ENCODE measurements at places on chromosomes 11 and 22.

- DNase-seq, result no peak
These were observed 6.7 kb downstream of the LRFN4 start for GRCh38 chr11:66863428-66864125.

DNA sequence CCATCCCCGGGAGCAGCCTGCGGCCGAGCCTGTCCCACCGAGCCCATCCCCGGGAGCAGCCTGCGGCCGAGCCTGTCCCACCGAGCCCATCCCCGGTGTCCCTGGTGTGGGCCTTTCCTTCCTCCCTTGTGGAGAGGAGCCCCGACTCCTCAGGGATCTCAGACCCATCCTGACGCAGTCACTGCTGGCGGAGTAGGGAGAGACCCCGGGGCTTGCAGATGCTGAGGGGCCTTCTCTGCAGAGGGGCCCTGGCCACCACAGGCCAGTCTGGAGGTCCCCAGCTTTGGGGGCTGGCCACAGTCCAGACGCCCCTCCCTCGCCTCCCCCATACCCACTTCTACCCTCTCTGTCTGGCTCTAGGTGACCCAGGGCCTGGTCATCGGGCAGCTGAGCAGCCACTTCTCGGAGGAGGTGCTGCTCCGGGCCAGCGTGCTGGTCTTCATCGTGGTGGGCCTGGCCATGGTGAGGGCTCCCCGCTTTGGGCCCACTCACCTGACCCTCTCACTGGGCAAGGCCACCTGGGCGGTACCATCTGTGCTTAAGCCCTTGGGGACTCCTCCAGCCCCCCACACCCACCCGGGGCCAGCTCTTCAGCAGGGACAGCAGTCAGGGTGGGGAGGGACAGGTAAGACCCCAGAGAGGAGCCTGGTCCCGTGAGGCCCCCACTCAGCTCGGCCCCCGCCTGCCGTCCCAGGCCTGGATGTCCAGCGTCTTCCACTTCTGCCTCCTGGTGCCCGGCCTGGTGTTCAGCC is 7.3 kb downstream of the PHLDA2 start:
- DNase-seq, result no peak

DNA sequence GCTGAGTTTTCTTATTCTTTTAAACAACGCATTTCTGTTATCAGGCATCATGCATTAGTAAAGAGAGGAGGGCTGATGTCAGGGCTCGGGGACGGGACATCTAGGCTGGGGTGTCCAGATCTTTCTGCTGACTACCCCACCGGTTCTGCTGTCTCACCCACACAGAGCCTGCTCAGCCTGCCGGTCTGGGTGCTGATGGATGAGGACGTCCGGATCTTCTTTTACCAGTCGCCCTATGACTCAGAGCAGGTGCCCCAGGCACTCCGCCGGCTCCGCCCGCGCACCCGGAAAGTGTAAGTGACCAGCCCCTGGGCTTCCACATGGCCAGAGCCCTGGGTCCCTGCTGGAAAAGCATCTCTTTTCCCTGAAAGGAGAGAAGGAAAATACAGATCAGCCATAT is 9.4 kb downstream of the NCF4 start:
- DNase-seq, result no peak

DNA sequence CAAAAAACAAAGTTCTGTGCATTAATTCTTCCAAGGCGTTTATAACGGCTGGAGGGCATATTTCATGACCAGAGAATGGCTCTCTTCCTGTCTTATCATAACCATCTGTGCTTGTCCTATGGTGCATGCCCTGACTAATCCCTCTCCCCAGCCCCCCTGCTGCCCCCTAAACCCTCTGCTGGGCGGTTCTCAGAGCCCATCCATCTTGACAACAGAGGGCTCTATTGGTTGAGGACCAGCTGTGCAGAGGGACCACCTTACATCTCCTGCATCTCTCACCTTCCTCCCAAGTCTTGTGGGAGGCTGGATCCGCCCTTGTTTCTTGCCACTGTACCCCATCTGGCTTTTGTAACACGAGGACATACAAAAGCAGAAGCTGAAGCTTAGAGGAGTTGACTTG is 282.1 kb downstream of the MIAT start:
- peak; percentile 47 for DNase-seq

DNA sequence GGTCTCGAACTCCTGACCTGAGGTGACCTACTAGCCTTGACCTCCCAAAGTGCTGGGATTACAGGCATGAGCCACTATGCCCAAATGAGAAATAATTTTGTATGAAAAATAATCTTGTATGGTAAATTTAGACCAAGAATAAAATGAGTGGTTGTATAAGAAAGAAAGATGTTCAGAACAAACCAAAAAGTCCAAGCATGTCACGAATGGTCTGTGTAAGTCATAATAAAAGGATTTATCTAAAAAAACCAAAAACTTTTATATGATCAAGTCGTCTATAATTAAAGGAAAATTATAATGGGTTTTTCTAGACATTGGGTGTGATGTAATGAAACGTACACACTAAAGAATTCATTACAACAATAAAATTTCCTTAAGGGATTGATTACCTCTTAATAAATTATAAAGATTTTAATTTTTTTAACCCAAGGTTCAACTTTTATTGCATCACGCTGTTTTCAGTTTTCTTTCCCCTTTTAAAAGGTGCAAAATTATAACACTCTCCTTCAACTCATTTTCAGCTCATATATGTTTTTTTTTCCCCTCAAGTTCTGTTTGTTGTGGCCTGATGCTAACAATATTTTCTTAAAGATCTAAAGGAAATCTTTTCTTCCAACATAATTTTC is 8.9 kb upstream of the AQP11 start:
- DNase-seq, result peak; percentile 9

GRCh38 chr11:33731723-33732531 is 4.3 kb downstream of the CD59 start:
- no peak for DNase-seq

- DNase-seq, result no peak
These were observed 76.2 kb downstream of the SLC1A2 start for GRCh38 chr11:35343033-35343598.

DNA sequence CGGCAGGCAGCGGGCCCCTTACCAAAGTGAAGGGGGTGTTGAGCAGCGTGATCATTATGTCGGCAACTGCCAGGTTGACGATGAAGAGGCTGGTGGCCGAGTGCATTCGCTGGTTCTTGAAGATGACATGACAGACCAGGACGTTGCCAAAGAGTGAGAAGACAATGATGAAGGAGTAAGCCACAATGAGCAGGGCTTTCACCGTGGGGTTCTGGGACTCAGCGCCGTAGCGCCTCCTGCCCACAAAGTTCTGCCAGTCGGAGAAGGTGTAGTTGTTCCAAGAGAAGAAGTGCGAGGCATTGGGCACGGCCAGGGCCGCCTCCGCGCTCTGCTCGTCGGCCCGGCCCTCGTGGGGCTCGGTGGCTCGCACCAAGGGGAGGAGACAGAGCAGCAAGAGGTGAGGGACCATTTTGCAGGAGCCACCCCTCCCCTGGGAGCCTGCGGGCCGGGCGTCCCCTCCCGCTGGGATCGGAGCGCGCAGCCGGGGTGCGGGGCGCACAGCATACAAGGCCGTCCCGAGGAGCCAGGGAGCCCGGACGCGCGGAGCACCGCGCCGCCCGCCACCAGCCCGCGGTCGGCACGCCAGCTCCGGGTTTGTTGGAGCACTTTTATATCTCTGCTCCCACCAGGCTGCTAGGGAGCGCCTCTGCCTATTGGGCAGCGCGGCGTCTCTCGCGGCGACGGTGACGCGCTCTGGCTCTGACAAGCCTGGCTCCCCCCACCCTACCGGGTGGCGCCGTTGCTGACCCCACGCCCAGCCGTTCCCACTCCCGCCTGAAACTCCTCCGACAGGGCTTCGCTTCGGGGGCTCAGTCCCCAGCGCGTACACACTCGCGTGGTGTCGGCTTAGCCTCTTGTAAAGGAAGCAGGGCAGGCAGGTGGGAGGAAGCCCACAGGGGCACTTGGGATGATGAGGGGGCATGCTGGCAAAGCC is at the start of gene GPR83:
TSS of gene GPR83 (minus strand) at position 581 of the 934 bp plus-strand sequence. CDS start at position 409, 172 bp downstream.
- no peak for DNase-seq

DNA sequence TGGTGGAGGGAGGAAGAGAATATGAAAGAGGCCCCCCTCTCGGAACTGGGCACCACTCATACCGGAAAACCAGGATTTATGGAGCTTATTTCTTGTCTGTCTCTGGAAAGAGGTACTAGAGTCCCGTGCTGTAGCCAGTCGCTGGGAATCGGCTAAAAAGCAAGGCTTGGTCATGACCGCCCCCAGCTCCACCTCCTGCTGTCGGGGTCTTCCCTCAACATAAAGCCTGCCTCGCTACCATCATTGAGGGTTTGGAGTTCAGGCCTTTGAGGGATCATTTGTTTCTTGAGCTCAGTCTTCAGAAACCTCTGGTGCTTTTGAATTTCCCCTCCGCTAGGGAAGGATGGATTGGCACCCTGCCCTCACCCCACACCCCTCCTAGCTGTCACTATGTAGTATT is 97.1 kb downstream of the TSPAN18 start:
- no peak for DNase-seq

DNA sequence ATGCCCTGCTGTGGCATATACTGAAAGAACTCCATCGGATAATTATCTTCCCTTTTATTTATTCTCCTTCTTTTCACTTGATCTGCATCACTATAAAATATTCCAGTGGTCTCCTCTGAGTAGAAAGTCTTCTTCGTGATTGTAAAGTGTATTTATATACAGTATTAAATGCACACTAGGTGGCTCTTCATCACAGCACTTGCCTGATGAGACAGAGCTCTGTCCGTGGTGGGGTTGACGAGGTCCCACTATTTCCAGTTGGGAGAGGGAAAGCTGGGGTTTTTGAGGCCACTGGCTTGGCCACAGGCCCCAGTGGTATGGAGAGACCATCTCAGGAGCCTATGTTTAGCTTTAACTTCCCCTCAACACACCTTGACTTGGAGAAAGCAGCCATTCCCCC is 31.6 kb upstream of the ZBTB16 start:
- no peak for DNase-seq

GRCh38 chr22:41397143-41397811 is 15.5 kb downstream of the TEF start:
- no peak for DNase-seq

GRCh38 chr11:35681163-35681767 is 18.7 kb downstream of the TRIM44 start:
- no peak for DNase-seq

DNA sequence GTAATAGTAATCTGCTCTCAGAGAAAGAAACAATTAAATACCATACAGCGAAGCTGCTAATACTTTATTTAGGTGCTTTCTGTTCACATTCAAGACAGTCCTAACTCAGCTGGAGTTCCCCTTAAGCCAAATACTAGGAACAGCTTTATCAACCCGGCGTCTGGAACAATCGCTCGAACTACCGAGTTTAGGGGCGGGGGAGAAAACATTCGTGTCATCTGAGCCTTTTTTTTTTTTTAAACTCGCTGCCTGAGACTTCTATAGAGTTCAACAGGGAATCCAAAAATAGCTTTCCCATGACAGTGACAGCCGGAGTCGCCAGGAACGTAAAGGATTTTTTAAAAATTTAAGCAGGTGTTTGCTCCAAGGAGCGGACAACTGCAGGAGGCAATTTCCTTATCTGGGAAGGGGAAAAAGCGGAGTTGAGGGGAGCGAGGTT is 852 bp downstream of the TRAF6 start:
- DNase-seq, result peak; percentile 64

DNA sequence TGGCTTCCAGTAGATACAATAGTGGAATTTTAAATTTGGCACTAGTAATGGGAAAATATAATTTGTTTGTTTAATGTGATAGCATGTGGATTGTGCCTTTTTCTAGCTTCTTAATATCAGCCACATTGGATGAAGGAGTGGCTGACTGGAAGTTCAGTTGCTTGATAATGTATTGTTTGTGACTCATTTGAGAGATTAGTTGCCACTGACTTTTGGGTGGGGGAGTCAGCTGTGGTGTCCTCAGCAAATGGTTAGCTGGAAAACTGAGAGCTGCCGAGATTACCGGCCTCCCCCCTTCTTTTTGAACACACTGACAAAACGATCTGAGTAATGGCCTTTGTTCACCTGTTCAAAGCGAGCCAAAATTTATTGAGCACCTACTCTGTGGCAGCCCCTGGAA is 5.5 kb downstream of the JAM3 start:
- DNase-seq, result no peak

- no peak for DNase-seq
These were observed 190.5 kb downstream of the C11orf87 start for GRCh38 chr11:109612496-109612895.

GRCh38 chr11:43243927-43244326 is 67.9 kb upstream of the API5 start:
- DNase-seq, result no peak

DNA sequence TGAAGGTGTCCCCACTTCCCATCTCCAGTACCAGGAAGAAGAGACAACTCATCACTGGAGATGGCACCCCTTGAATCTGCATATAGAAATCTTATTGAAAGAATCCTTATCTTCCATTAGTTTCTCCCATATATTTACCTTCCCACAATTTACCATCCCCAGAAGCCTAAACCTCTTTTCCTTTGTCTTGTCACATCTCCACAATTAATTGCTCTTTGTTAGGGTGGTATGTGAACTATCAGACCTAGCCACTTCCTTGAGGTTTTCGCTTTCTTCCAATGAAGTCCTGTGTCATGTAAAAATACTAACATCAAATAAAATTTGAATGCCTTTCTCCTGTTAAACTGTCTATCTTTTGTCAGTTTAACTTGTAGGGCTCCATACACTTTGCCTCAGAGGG is 37.9 kb downstream of the FAM227A start:
- no peak for DNase-seq

DNA sequence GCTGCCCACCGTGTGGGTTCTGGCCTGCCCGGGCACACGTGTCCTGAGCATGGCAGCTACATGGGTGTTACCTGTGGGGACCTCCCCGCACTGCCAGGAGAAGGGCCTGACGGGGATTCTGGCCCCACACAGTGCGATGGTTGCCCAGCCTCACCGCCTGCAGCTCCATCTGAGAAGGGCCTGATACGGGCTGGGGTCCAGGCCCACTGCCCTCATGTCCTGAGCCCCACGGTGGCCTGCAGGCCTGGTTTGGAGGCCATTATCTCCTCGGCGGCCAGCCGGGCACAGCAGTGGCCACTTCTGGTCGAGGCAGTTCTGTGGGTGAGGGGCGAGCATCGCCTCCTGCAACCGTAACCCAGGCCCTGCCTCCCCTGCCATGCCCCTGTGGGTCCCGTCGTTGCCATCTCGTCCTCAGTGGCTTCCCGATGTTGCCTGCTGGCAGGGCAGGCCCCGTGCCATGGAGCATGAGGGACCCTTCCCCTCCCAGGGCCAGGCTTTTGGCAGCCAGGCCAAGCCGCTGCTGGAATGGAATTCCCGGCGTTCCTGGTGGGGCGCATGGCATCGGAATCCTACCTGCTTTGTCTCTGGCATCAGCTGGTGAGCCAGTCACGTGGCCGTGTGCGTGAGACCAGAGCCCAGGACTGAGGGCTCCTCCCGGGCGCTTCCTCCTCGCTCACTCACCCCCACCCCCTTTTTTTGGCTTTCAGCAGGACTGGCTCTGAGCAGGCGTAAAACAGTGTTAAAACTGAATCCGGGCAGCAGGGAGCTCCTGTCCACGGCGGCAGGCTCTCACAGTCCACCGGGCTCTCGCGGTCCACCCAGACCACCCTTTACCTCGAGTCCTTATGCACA is 71.9 kb upstream of the PPARA start:
- DNase-seq, result no peak

- no peak for DNase-seq
These were observed 32.1 kb upstream of the TENM4 start for GRCh38 chr11:79472819-79473529.
